ENCODE measurements at places on chromosomes 6 and 20.

DNA sequence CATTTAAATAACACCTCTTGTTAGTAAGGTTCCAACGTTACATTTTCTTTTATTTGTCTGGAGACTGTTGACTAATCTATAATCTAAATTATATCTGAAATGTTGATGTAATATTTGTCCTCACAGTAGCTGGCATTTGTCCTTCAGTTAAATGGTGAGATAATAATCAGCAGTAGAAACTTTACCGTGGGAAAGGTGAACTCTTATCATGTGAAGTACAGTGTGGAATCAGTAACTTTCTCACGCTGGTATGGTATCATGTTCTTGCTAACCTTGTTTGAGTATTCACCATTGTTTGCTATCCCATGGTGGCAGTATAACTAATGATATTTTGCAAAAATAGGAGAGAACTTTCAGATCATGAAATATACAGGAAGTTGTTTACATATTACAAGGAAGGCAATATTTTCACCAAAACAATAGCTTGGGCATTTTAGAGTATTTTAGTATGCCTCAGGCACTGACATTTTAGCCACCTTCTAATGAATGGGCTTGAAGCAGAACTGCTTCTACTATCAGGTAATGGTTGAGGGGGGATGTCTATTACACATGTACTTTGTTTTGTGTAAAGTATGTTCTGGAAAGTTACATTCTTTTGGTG is 4.8 kb downstream of the GMNN start:
- DNase-seq: no peak

DNA sequence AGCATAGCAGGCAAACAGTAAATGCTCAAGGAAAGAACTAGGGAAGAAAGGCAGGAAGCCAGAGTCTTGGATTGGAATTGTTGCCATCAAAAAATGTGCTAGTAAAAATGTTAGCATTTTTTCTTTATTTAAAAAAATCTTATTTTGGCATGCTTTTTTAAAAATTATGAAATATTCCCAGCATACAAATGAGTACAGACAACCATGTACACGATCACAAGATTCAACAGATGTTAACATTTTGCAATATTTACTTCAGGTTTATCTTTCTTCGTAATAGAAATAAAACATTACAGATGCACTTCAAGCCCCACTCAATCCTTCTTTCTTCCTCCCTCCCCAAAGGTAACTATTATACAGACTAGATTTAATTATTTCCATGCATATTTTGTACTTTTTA is 27.4 kb upstream of the NOP56 start:
- DNase-seq: no peak

GRCh38 chr6:88807622-88808021 is 155.8 kb downstream of the RNGTT start:
- no peak for DNase-seq

DNA sequence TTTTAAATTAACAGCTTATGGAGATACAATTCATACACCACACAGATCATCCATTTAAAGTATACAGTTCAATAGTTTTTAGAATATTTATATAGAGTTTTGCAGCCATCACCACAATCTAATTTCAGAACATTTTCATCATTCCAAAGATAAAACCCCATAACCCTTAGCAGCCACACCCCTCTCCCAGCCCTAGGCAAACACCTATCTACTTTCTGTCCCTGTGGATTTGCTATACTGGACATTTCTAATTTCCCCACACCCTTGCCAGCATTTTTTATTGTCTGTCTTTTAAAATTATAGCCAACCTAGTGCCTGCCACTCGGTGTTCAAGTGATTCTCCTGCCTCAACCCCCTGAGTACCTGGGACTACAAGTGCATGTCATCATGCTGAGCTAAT is 23.0 kb upstream of the AKAP7 start:
- DNase-seq: no peak

GRCh38 chr6:51349857-51350256 is 531.2 kb downstream of the TFAP2B start:
- DNase-seq: no peak

GRCh38 chr20:32685541-32686529 is 12.1 kb upstream of the C20orf203 start:
- no peak for DNase-seq

DNA sequence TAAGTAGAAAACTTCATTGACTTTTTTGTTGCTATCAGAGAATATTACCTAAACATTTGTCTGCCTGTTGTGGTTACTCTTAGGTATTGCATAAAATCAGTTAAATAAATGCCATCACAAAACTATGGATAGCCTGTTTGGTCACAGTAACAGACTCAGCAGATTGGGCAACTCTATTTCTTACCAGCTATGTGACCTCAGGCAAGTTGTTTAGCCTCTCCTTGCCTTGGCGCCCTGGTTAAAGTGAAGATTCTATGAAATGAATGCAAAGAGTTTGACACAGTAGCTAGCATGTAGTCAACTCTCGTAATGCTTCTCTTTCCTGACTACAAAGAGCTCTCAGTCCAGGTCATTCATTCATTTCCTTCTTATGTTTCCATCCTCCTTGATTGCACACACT is 82.5 kb upstream of the ID4 start:
- DNase-seq: no peak

DNA sequence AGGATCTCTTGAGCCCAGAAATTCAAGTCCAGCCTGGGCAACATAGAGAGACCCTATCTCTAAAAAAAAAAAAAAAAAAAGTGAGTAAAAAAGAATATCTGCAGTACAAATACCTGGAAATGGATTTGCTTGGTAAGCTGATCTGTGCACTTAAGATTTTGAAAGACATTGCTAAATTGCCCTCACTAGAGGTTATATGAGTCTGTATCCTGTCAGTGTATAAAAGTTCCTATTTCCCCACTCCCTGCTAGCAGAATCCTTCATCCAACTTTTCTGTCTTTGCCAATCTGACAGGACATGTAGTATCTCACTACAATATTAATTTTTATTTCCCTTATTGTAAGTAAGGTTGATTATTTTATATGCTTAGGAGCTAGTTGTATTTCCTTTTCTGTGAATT is 36.1 kb downstream of the BICRAL start:
- no peak for DNase-seq

- no peak for DNase-seq
Measured at GRCh38 chr6:134310817-134311216, 7.1 kb downstream of the SGK1 start.

Measured in stimulated activated CD8-positive, alpha-beta memory T cell treated with anti-CD3 and anti-CD28 coated beads, Interleukin-12 subunit alpha, Interleukin-12 subunit beta, amount 100 ng/mL, for 4 hours (primary cell).